ENCODE measurements at places on chromosomes 2 and 18. TPM values are rescaled to one million over a fixed set of nuclear protein-coding genes. Genes with fewer than 3 reads are reported as not detected.

RAD51AP2 gene
- total RNA-seq = not detected

CFC1 gene
- total RNA-seq = not detected

HDAC4 gene
- 32.2 TPM for total RNA-seq

PDE11A gene
- total RNA-seq = 0.05 TPM

TNS1 gene
- 82.5 TPM for total RNA-seq

KCNG2 gene
- total RNA-seq = not detected

- no peak for DNase-seq
- no peaks in the 10 kb centered on the region for H3K27me3 ChIP-seq
- H3K36me3 ChIP-seq = peaks cover 4% of the 10 kb centered on the region
- H3K27ac ChIP-seq = no peak overlapping the region
- no peak overlapping the region for H3K4me3 ChIP-seq
These were observed 110.6 kb downstream of the ATL2 start for GRCh38 chr2:38266382-38267061.

GRCh38 chr2:43737097-43737854 is 36.6 kb upstream of the DYNC2LI1 start:
- H3K27me3 ChIP-seq = no peaks in the 10 kb centered on the region
- no peak overlapping the region for H3K4me3 ChIP-seq
- no peak for DNase-seq
- H3K27ac ChIP-seq = peak overlapping the region; percentile 53
- peaks cover 13% of the 10 kb centered on the region for H3K36me3 ChIP-seq
- H3K4me1 ChIP-seq = peaks cover 18% of the 10 kb centered on the region

DNA sequence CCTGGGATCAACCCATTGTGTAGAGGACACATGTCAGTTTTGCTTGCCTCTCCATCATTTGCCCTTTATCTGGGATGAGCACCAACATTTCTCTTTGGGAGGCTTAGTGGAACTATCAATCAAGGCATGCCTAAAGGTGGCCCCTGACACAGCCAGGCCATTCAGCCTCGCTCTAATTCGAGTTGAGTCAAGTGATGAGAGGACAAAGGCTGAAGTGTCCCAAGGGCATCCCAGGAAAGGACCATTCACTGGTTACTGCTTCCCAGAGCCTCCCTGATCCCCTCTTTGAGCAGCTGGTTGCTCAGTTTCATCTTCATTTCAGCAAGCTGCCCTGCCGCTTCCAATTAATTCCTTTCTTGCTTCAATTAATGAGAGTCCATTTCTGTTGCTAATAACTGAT is 63.5 kb downstream of the DNER start:
- H3K36me3 ChIP-seq = no peaks in the 10 kb centered on the region
- no peak overlapping the region for H3K27ac ChIP-seq
- H3K27me3 ChIP-seq = no peaks in the 10 kb centered on the region
- DNase-seq = no peak
- no peak overlapping the region for H3K4me3 ChIP-seq
- no peaks in the 10 kb centered on the region for H3K4me1 ChIP-seq

GRCh38 chr2:140624200-140624599 is 1506.6 kb downstream of the LRP1B start:
- no peak for DNase-seq
- H3K27ac ChIP-seq = no peak overlapping the region
- H3K4me1 ChIP-seq = no peaks in the 10 kb centered on the region
- H3K4me3 ChIP-seq = no peak overlapping the region

- peaks cover 7% of the 10 kb centered on the region for H3K27me3 ChIP-seq
- H3K36me3 ChIP-seq = no peaks in the 10 kb centered on the region
- DNase-seq = peak; percentile 72
- no peak overlapping the region for H3K4me3 ChIP-seq
- no peak overlapping the region for H3K27ac ChIP-seq
These were observed 217.5 kb downstream of the CYP26B1 start for GRCh38 chr2:71930049-71930681.

DNA sequence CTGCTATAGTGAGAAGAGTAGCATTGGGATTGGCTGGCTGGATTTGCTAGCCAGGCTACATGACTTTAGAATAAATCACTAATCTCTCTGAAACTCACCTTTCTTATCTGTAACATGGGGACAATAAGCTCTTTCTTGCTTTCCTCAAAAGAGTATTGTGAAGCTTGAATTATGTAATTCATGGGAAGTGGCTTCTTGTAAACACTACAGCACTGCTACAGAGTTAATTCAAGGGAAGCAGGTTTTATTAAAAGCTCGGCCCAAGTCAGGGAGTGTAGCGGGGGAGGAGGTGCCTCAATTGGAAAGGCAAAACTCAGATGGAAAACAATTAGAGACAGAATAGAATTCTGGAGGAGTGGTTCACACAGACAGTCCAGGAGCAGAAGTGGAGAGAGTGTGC is 100.9 kb upstream of the CELF4 start:
- DNase-seq = no peak
- H3K27me3 ChIP-seq = no peaks in the 10 kb centered on the region
- H3K36me3 ChIP-seq = no peaks in the 10 kb centered on the region

GRCh38 chr2:8633186-8633734 is 48.6 kb upstream of the ID2 start:
- no peaks in the 10 kb centered on the region for H3K36me3 ChIP-seq
- peaks cover 4% of the 10 kb centered on the region for H3K27me3 ChIP-seq
- H3K4me1 ChIP-seq = peaks cover 24% of the 10 kb centered on the region
- no peak overlapping the region for H3K4me3 ChIP-seq
- H3K27ac ChIP-seq = no peak overlapping the region
- no peak for DNase-seq

- no peaks in the 10 kb centered on the region for H3K27me3 ChIP-seq
- no peak for DNase-seq
- no peak overlapping the region for H3K27ac ChIP-seq
- no peak overlapping the region for H3K4me3 ChIP-seq
- H3K4me1 ChIP-seq = peaks cover 18% of the 10 kb centered on the region
- no peaks in the 10 kb centered on the region for H3K36me3 ChIP-seq
These were observed 2.4 kb upstream of the ANTXR1 start for GRCh38 chr2:69010437-69011194.

GRCh38 chr18:6648581-6648980 is 80.9 kb upstream of the ARHGAP28 start:
- no peak overlapping the region for H3K27ac ChIP-seq
- H3K4me1 ChIP-seq = peaks cover 3% of the 10 kb centered on the region
- peaks cover 52% of the 10 kb centered on the region for H3K27me3 ChIP-seq

- H3K36me3 ChIP-seq = no peaks in the 10 kb centered on the region
- no peaks in the 10 kb centered on the region for H3K4me1 ChIP-seq
- no peak overlapping the region for H3K27ac ChIP-seq
- DNase-seq = no peak
- H3K27me3 ChIP-seq = peaks cover 29% of the 10 kb centered on the region
These were observed 40.2 kb downstream of the TMEM177 start for GRCh38 chr2:119719261-119719627.

- no peaks in the 10 kb centered on the region for H3K36me3 ChIP-seq
- DNase-seq = no peak
- H3K4me1 ChIP-seq = peaks cover 51% of the 10 kb centered on the region
- H3K27ac ChIP-seq = no peak overlapping the region
- no peaks in the 10 kb centered on the region for H3K27me3 ChIP-seq
- H3K4me3 ChIP-seq = no peak overlapping the region
These were observed 75.2 kb downstream of the FMNL2 start for GRCh38 chr2:152410165-152410597.

- peaks cover 6% of the 10 kb centered on the region for H3K36me3 ChIP-seq
- no peak overlapping the region for H3K27ac ChIP-seq
- H3K4me3 ChIP-seq = no peak overlapping the region
- no peak for DNase-seq
- peaks cover 22% of the 10 kb centered on the region for H3K4me1 ChIP-seq
- no peaks in the 10 kb centered on the region for H3K27me3 ChIP-seq
These were observed 45.7 kb downstream of the FAM210A start for GRCh38 chr18:13680612-13681011.

DNA sequence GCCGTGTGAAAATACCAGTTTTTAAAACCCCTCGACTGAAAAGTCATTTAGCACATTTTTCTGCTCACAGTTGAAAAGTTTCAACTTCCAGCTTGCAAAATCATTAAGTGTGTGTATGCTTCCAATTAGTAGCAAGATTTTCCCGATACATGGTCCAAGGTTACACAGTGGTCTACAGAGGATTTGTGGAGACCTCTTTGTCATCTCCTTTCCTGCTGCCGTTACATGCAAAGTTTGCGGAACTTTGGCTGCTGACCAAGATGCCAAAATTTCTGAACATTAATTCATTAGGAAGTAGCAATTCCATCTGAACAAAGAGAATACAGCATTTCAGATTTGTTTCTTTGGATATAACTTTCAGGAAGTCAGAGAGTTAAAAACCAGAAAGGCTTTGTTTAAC is 474.6 kb downstream of the PLCL1 start:
- H3K4me1 ChIP-seq = no peaks in the 10 kb centered on the region
- H3K27me3 ChIP-seq = peaks cover 29% of the 10 kb centered on the region
- H3K27ac ChIP-seq = no peak overlapping the region
- no peaks in the 10 kb centered on the region for H3K36me3 ChIP-seq
- H3K4me3 ChIP-seq = no peak overlapping the region

DNA sequence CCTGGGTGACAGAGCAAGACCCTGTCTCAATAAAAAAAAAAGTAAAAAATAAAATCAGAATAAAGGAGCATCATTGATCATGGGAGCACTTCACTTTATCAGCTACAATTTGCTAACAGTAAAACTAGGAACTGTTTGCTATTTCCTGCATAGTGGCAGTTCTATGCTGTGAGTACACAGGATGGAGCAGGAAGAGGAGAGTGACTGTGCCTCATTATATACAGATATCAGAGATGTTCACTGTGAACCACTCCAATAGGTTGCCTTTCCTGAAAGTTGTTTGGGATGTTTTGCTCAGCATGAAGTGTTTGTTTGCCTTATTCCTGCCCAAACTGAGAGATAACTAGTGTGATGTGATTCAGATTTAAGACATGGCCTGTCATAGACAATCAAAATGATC is 151.4 kb upstream of the EPAS1 start:
- no peak for DNase-seq
- no peaks in the 10 kb centered on the region for H3K27me3 ChIP-seq
- peaks cover 8% of the 10 kb centered on the region for H3K4me1 ChIP-seq

GRCh38 chr18:21177822-21178221 is 64.2 kb upstream of the GREB1L start:
- H3K27ac ChIP-seq = no peak overlapping the region
- no peak overlapping the region for H3K4me3 ChIP-seq
- no peaks in the 10 kb centered on the region for H3K4me1 ChIP-seq
- peaks cover 7% of the 10 kb centered on the region for H3K27me3 ChIP-seq
- DNase-seq = no peak

- DNase-seq = no peak
- no peaks in the 10 kb centered on the region for H3K27me3 ChIP-seq
- H3K4me1 ChIP-seq = peaks cover 58% of the 10 kb centered on the region
- no peak overlapping the region for H3K27ac ChIP-seq
These were observed 31.7 kb downstream of the MAP4K3 start for GRCh38 chr2:39405364-39405763.

DNA sequence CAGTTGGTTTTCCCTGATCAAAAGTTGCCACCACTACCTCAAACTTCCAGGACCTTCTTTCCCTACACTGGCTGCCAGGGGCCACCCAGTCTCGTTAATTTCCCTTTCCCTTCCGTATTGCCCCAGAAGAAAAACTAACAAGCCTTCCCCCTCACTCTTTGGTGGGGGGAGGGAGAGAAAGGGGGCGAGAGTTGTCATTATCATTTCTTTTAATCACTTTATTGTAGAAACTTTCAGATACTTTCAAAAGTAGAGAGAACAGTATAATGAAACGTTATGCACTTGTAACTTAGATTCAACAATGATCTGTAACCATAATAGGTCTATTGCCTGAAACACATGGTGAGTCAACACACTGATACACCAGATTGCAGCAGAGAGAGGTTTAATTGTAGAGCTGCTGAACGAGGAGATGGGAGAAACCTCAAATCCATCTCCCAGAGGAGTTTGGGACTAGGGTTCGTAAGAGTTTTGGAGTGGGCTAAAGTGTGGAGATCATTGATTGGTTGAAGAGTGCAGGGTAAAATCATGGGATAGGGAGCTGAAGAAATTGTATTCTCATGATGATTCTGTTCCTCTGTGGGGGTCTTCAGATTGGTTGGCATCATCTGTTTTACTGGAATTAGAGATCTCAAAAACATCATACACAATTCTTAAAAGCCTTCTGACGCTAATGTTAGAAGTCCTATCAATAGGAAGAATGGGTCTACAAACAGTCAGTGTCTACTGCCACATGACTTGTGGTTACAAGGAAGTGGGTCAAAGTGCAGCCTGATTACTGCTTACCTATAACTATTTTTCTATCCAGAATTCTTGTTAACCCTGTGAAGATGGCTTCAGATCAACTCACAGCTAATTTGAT is 2.6 kb upstream of the RNF149 start:
- no peak overlapping the region for H3K27ac ChIP-seq
- DNase-seq = no peak
- H3K4me1 ChIP-seq = peaks cover 25% of the 10 kb centered on the region
- H3K27me3 ChIP-seq = peaks cover 12% of the 10 kb centered on the region
- no peak overlapping the region for H3K4me3 ChIP-seq
- H3K36me3 ChIP-seq = no peaks in the 10 kb centered on the region

- DNase-seq = no peak
- H3K27ac ChIP-seq = no peak overlapping the region
- H3K4me1 ChIP-seq = peaks cover 36% of the 10 kb centered on the region
- no peaks in the 10 kb centered on the region for H3K27me3 ChIP-seq
- H3K4me3 ChIP-seq = no peak overlapping the region
These were observed 31.1 kb downstream of the TOGARAM2 start for GRCh38 chr2:29012211-29012681.

GRCh38 chr2:121094845-121095244 is 190.2 kb downstream of the TFCP2L1 start:
- H3K4me3 ChIP-seq = no peak overlapping the region
- DNase-seq = no peak
- peaks cover 52% of the 10 kb centered on the region for H3K27me3 ChIP-seq
- no peaks in the 10 kb centered on the region for H3K36me3 ChIP-seq
- no peak overlapping the region for H3K27ac ChIP-seq

- DNase-seq = no peak
- no peaks in the 10 kb centered on the region for H3K36me3 ChIP-seq
- H3K27ac ChIP-seq = no peak overlapping the region
- no peak overlapping the region for H3K4me3 ChIP-seq
- no peaks in the 10 kb centered on the region for H3K4me1 ChIP-seq
These were observed 306.1 kb upstream of the CYRIA start for GRCh38 chr2:16971722-16972234.

GRCh38 chr2:225457482-225457881 is 58.0 kb downstream of the NYAP2 start:
- no peaks in the 10 kb centered on the region for H3K4me1 ChIP-seq
- no peaks in the 10 kb centered on the region for H3K36me3 ChIP-seq
- no peak overlapping the region for H3K4me3 ChIP-seq
- H3K27me3 ChIP-seq = no peaks in the 10 kb centered on the region

DNA sequence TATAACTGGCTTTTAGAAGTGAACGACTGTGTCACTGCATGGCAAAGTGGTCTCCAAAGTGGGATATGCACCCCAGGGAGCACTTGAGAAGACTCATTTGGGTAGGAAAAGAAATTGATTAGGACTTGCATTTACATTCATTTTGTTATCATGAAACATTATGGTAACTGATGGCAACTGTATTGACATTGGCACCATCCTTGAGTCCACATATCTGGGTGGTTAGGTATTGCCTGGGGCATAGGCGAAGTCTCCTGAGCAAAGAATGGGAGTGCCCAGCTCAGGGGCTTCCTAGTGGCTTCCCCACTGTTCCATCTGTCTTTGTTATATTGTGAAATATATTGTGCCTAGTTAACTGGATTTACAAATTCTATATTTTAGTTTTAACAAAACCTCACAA is 29.2 kb downstream of the SPATS2L start:
- no peak for DNase-seq
- H3K36me3 ChIP-seq = peaks cover 19% of the 10 kb centered on the region
- H3K4me1 ChIP-seq = peaks cover 46% of the 10 kb centered on the region

GRCh38 chr18:43589611-43590151 is 312.4 kb upstream of the SYT4 start:
- no peak for DNase-seq
- H3K27me3 ChIP-seq = peaks cover 7% of the 10 kb centered on the region
- H3K4me3 ChIP-seq = no peak overlapping the region
- no peaks in the 10 kb centered on the region for H3K4me1 ChIP-seq
- H3K27ac ChIP-seq = no peak overlapping the region
- H3K36me3 ChIP-seq = no peaks in the 10 kb centered on the region
